ENCODE measurements at places on chromosomes 16 and 17.

DNA sequence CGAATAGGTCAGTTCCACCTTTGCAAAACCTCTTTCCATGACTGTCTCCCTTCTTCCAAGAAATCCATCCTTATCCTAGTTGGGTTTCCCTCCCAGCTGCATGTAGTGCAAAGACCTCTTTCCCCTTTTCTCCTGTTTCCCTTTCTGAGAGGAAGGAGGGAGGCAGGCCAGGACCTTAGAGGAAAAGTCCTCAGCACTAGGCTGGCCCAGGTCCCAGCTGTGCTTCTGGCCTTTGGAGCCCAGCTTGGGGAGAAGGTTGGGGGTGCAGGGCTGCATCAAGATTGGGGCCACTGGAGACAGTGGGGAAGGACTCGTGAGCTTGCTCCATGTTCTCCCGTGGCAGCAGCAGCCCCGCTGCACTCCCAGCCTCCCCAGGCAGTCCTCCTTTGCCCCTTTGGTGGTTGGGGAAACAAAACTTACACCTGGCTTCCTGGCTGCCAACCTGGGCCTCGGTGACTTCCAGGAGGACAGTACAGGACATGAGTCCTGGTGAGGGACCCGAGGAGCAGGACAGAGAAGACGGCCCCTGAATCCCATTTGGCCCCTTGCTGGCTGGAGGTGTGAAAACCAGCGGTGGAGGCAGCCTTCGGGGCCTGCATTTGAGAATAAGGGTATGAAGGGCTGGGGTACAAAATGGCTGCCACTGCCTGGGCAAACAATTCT lies 481 bp downstream of the HEXIM2 start:
- DNase-seq, result no peak

- no peak for DNase-seq
These were observed 19.6 kb upstream of the MFSD6L start for GRCh38 chr17:8818654-8819330.

DNA sequence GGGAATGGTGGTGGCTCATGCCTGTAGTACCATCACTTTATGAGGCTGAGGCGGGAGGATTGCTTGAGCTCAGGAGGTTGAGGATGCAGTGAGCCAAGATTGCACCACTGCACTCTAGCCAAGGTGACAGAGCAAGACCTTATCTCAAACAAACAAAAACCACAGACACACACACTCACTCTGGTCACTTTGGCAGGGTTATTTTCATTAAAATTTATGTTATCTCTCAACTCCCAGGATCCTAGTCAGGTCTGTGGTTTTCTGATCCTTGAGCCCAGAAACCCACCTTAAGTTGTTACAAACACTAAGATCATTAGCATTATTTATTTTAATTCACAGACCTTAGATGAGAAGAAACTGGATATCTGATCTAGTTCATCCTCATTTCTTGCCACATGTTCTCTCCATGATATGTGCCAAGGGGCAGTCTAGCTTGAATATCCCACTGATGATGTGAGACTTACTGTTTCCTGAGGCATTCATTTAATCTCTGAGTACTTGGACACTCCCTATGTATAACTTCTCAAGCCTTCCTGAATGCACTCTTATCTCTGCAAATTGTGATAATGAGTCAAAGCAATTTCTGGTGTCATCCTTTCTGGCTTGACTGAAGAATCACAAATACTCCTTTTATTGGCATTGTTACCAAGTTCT lies 9.6 kb downstream of the ABHD15 start:
- no peak for DNase-seq

DNA sequence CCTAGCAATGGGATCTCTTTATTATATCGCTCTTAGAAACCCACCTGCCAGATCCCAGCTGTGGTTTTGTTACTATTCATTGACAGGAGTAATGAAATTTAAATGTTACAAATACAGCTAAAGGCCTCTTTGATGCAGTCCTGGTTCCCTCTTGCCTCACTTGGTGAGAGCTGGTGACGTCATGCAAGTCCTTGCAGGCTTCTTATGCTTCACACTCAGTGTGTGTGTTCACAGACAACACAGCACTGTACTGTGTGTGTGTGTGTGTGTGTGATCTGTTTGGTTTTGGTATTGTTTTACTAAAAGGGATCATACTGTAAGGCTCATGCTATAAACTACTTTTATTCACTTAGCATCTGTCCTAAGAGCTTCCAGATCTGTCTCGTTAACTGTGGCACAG lies 75.0 kb downstream of the USP22 start:
- DNase-seq, result no peak

- DNase-seq, result no peak
These were observed 21.0 kb upstream of the HERPUD1 start for GRCh38 chr16:56910654-56911539.

DNA sequence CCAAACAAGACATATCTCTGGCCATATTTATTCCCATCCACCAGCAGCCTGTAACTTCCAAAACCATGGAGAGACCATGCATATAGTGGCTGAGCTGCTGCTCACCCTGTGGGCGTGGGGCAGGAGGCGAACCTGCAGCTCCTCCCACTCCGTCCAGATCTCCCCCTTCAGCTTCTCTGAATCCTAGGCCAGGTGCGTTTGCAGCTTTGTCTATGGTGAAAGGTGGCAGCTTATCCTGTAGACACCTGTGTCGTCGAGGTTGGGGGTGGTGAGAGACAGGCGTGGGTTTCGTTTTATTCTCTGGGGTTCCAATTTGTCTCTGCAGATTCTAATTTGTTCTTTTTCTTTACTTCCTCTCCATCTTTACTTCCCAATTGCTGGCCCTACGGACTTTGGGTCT lies 9.7 kb upstream of the ANKS4B start:
- no peak for DNase-seq

DNA sequence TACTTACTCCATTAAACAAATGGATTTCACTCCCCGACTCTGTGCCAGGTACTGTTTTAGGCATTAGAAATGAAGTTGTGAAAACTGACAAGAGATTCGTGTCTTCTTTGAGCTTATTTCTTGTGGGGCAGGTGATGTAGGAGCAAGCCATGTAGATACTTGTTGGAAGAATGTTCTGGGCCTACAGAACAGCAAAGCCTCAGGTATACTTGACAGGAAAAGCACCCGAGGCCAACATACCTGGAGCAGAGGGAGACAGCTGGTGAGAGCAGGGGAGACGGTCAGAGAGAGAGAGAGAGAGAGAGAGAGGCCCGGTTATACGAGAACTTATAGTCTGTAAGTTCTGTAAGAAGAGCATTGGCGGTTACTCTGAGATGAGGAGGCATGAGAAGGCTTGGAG lies 110.8 kb downstream of the FTO start:
- DNase-seq, result no peak

- peak; percentile 25 for DNase-seq
These were observed 2.5 kb downstream of the TTLL6 start for GRCh38 chr17:48814504-48814903.

- DNase-seq, result no peak
These were observed 212.8 kb downstream of the MSI2 start for GRCh38 chr17:57468932-57469775.

GRCh38 chr17:74126959-74127358 lies 76.5 kb upstream of the RPL38 start:
- no peak for DNase-seq

- DNase-seq, result no peak
These were observed 746.4 kb downstream of the CDH11 start for GRCh38 chr16:64375391-64375980.

DNA sequence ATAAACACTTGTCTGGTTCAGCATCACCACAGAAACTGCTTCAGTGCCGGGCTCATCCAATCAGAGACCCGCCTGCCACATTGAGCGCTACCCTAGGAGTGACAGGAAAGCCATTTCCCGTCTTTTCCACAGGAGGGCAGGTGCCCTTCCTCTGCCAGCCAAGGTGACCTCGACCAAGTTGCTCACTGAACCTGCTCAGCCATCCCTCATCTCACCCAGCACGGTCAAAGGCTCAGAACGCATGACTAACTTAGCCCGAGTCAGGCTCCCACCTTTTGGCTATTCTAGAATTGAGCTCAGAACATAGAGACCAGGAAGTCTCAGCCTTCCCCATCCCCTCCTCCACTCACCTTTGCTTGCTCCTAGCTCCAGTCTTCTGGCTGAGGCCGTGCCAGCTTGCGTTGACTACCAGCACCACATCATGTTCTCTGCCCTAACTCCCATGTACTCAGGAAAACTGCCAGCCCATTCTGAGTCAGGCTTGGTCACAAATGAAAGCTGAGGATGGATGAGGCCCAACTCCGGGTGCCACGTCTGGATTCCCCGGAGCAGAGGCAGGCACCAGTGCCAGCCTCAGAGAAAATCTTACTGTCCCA lies 15.6 kb downstream of the MRPS23 start:
- no peak for DNase-seq

DNA sequence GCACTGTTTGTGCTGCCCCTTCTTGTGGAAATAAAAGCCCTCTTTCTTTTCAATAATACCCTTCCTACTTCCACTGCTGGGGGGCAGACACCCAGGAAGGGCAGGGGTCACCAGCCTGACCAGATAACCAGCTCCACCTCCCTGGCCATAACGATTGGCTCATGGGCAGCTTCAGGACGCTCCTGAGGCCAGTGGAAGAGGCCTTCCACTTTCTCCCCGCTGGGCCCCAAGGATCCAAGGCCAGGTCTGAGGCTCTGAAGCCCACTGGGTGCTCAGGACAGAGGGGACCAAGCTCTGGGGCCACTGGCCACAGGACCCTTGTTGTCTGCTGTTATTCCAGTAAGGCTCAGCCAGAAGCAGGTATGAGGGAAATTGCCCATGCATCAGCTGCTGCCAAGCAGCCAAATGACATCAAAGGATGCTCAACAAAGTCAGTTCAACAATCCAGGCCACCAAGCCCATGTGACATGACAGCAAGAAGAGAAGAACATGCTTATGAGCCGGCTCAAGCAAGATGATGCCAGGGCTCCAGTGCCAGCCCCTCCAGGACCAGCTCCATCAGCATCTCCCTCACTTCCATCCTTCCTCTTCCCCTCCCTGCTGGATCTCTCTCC lies 238.8 kb downstream of the ZNF423 start:
- DNase-seq, result no peak

DNA sequence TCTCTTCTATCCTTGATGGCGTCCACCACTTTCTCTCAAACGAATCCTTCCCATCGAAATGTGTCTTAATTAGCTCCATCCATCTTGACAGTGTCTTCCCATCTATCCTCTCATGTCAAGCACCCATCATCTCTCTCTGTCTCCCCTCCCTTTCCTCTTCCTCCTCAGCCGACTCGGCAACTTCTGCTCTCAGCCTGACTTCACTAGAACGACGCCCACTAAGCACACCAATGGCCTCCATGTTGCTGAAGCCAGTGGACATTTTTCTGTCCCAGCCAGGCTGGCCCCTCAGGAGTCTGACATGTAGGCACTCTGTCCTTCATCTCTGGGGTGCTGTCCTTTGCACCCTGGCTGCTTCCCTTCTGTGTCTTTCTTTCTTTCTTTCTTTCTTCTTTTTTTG lies 2.5 kb upstream of the SPATA20 start:
- no peak for DNase-seq

- DNase-seq, result no peak
These were observed 558 bp downstream of the HSD3B7 start for GRCh38 chr16:30985401-30986128.

DNA sequence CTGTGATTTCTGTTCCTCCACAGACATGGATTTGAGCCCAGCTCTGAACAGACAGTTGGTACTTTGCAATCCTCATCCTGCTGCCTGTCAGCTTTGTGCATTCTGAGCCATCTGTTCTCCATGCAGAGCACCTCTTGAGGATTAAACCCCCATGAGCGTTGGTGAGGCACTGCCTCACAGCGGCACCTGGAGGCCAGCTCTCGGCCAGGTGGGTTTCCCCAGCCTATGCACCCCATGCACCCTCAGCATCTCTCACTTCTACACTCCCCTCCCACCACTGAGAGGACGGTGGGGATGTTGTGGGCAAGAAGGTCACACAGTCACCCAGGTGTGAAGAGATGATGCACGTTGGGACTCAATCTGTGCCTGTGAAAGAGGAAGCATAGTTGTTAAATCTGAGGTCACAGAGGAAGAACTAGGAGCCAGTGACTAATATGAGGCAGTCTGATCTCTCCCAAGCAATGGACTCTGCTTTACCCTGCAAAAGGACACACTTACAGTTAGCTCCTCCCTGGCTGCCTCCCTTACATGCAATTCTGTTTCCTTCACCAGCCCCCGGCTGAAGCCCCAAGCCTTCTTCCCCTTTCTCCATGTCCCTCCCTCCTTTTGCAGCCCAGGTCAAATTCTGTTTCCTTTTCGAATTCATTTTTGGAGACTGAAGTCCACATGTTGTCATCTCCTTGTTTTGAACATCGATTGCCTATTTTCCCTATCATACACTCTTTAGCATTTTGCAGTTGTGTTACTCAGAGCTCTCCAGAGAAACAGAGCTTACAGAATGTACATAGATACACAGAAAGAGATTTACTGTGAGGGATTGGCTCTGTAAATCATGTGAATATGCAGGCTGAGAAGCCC lies 58.5 kb downstream of the HS3ST3B1 start:
- no peak for DNase-seq

GRCh38 chr17:57550016-57550415 lies 195.1 kb downstream of the CCDC182 start:
- no peak for DNase-seq

DNA sequence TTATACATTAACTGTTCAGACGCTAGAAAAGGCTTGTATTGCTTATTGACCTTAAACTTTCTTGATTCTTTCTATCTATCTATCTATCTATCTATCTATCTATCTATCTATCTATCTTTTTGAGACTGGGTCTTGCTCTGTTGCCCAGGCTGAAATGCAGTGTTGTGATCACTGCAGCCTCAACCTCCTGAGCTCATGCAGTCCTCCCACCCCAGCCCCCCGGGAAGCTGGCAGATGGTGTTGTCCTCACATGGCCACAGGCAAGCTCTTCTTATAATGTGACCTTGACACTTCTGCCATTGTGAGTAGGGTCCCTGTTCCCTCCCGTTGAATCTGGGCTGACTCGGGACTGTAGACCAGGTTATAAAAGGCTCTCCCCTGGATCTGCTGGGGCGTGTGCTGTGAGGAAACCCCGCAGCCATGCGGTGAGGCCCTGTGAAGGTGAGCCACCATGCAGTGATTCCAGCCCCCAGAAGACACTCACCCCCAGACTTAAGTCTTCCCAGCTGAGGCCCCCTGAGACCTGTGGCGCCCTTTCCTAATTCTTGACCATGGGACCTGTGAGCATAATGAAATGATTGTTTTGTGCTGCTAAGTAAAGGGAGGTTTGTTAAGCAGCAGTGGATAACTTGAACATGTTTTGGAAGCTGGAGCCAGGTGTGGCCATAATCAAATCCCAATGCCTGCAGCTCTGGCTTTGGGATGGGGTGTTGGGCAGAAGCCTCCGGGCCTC lies 54.3 kb downstream of the RPTOR start:
- no peak for DNase-seq

GRCh38 chr16:82796047-82796446 lies 169.3 kb downstream of the CDH13 start:
- DNase-seq, result no peak

DNA sequence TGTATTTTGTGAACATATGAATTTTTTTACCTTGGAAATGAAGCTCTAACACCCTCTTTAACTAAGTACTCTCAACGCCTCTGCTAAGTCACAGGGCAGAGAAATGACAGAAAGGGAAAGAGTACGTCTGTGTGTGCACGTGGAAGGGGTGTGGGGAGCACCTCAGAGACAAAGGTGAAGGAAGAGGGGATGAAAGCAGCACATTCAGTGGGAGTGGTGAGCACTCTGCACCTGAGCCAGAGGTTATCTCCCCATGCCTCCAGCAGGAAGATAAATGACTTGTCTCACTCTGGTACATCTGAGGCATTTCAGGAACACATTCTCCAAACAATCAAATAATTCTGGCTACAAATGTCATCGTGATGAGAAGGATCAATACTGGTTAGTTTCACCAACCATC lies 15.0 kb downstream of the GNA13 start:
- DNase-seq, result no peak

Data from stimulated activated CD4-positive, alpha-beta T cell treated with anti-CD3 and anti-CD28 coated beads, Interleukin-1b, Interleukin-23, amount 100 ng/mL, for 1 hour (primary cell).